ENCODE measurements at places on chromosomes 4 and X. TPM values are rescaled to one million over a fixed set of nuclear protein-coding genes. Genes with fewer than 3 reads are reported as not detected.

The NKX6-1 gene
- total RNA-seq: 0.79 TPM

The SLC4A4 gene
- total RNA-seq: not detected

The AWAT1 gene
- total RNA-seq: not detected

The FRG2 gene
- not detected for total RNA-seq

The GAGE13 gene
- total RNA-seq: not detected

The RGS12 gene
- 36.6 TPM for total RNA-seq

The CCNQ gene
- total RNA-seq: 22.2 TPM

The ANXA3 gene
- total RNA-seq: 1.7 TPM

The CLRN2 gene
- not detected for total RNA-seq

The VSIG4 gene
- not detected for total RNA-seq

The VEGFC gene
- total RNA-seq: 1.6 TPM

The BTK gene
- total RNA-seq: not detected

The SPANXN5 gene
- not detected for total RNA-seq

The GPAT3 gene
- not detected for total RNA-seq

The PRSS12 gene
- total RNA-seq: 1.9 TPM

The NHS gene
- total RNA-seq: 3.9 TPM

The SPANXA1 gene
- total RNA-seq: not detected

The TRPC5OS gene
- total RNA-seq: not detected

The GC gene
- total RNA-seq: not detected

The APELA gene
- 10.9 TPM for total RNA-seq

The GAB3 gene
- not detected for total RNA-seq

The MAGEB2 gene
- total RNA-seq: not detected

The TEX11 gene
- 0.03 TPM for total RNA-seq

The RADX gene
- total RNA-seq: 10.5 TPM

The TMEM47 gene
- 85.2 TPM for total RNA-seq

The GK2 gene
- not detected for total RNA-seq

The GLRA3 gene
- total RNA-seq: not detected

The LANCL3 gene
- 0.02 TPM for total RNA-seq

The CRLF2 gene
- not detected for total RNA-seq

The FGB gene
- total RNA-seq: 0.56 TPM

The SERPINA7 gene
- total RNA-seq: not detected

The SOX3 gene
- total RNA-seq: 20.4 TPM

The ADH1A gene
- not detected for total RNA-seq

The DCX gene
- 4.8 TPM for total RNA-seq

The SCML2 gene
- 27.8 TPM for total RNA-seq

The KLHL4 gene
- total RNA-seq: 0.22 TPM

The ZNF595 gene
- 36.0 TPM for total RNA-seq

The SPIN2A gene
- 0.26 TPM for total RNA-seq

The PGAM4 gene
- not detected for total RNA-seq

The MAGEA12 gene
- not detected for total RNA-seq

The H2BW2 gene
- not detected for total RNA-seq

The KCNE5 gene
- 1.3 TPM for total RNA-seq

The MAGEA2 gene
- not detected for total RNA-seq

The IL2RG gene
- not detected for total RNA-seq

The BEND2 gene
- not detected for total RNA-seq

The F9 gene
- not detected for total RNA-seq

The SPANXN4 gene
- total RNA-seq: not detected

The HPSE gene
- total RNA-seq: 0.28 TPM

The ERCC6L gene
- total RNA-seq: 34.5 TPM

Measured in neural progenitor cell (in vitro differentiated cells).